ENCODE measurements at places on chromosomes 16 and 17. TPM values are rescaled to one million over a fixed set of nuclear protein-coding genes. Genes with fewer than 3 reads are reported as not detected.

MNT gene
- 7.0 TPM for total RNA-seq

SP2 gene
- 11.8 TPM for total RNA-seq

PRPF8 gene
- total RNA-seq: 305 TPM

NACA2 gene
- total RNA-seq: not detected

SLC43A2 gene
- total RNA-seq: 70.5 TPM

All from psoas muscle (tissue), 8 donors.